Melanocyte of skin (primary cell): ENCODE measurements at places on chromosomes 11 and 22. TPM values are rescaled to one million over a fixed set of nuclear protein-coding genes. Genes with fewer than 3 reads are reported as not detected.

The OR52I2 gene
- total RNA-seq, result not detected in 2 replicates

The SULT4A1 gene
- total RNA-seq, result not detected in 2 replicates

The NPAS4 gene
- not detected in 2 replicates for total RNA-seq

The ST14 gene
- not detected in 2 replicates for total RNA-seq

The HINFP gene
- total RNA-seq, result 20.0 and 22.5 TPM in 2 replicates

The CDHR5 gene
- total RNA-seq, result not detected in 2 replicates

The ARHGAP32 gene
- total RNA-seq, result 20.0 and 21.0 TPM in 2 replicates

The FAM181B gene
- under 0.01 and 0.15 TPM in 2 replicates for total RNA-seq

The SMC1B gene
- not detected in 2 replicates for total RNA-seq

The NOX4 gene
- 2.8 and 4.4 TPM in 2 replicates for total RNA-seq

The FLRT1 gene
- not detected in 2 replicates for total RNA-seq

The JRKL gene
- 3.8 and 6.9 TPM in 2 replicates for total RNA-seq

The PDE2A gene
- 1.2 and 2.0 TPM in 2 replicates for total RNA-seq

The MOGAT2 gene
- total RNA-seq, result not detected in 2 replicates

The FBLN1 gene
- total RNA-seq, result 3.7 and 7.7 TPM in 2 replicates

The BEST1 gene
- 45.8 and 60.9 TPM in 2 replicates for total RNA-seq

The RAB38 gene
- total RNA-seq, result 248 and 260 TPM in 2 replicates

The DEUP1 gene
- total RNA-seq, result not detected in 2 replicates

The TRIM51 gene
- 1.3 and 1.5 TPM in 2 replicates for total RNA-seq

The KCTD14 gene
- 2.1 and 4.0 TPM in 2 replicates for total RNA-seq
